ENCODE measurements at places on chromosomes 12 and 14. TPM values are rescaled to one million over a fixed set of nuclear protein-coding genes. Genes with fewer than 3 reads are reported as not detected.

GRCh38 chr12:117933545-117933944 lies 35.2 kb downstream of the KSR2 start:
- DNase-seq, result no peak

DNA sequence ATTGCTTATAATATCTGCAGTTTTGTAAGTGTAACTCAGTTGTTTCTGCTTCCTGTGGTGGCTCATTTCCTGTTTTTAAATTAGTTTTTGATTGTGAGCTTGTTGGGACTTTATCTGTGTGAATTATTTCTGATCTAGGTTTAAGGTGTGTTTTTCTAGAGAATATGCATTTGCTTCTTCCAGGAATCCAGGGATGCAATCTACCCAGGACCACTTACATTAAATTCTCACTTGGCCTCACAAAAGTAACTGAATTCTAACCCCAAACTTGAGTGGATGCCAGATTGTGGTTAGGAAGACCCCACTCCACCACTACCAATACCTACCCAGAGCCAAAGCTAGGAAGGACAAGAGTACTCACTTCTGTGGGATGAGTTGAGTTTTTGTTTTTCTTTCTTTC lies 11.9 kb downstream of the STYX start:
- DNase-seq, result no peak

Gene SOAT2
- 0.18 TPM for total RNA-seq

Gene EIF4B
- 474 TPM for total RNA-seq

DNA sequence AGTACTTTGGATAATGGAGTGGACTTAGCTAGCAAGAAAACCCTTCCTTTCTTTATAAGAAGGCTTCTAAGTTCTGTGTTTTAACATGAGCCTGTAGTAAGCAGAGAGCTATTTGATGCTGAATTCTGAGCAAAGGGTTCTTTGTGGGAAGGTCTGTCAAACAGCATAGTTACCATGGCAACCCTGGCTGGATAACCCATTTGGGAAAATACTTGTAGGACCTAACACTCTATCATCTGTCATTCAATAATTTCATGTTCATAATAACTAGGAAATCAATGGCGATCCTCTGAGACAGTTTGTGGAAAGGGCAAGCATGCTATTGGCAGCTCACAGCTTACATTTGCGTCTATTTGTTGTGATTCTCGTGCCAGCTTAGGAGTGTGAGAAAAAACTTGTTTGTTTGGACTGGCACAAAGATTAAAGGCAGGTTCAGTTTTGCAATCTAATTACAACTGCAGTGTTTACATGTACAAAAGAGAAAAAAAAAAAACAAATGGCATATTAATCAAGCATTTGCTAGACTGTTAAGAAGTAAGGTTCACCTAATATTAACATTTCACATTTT lies 219.2 kb downstream of the PDZRN4 start:
- no peak for DNase-seq

DNA sequence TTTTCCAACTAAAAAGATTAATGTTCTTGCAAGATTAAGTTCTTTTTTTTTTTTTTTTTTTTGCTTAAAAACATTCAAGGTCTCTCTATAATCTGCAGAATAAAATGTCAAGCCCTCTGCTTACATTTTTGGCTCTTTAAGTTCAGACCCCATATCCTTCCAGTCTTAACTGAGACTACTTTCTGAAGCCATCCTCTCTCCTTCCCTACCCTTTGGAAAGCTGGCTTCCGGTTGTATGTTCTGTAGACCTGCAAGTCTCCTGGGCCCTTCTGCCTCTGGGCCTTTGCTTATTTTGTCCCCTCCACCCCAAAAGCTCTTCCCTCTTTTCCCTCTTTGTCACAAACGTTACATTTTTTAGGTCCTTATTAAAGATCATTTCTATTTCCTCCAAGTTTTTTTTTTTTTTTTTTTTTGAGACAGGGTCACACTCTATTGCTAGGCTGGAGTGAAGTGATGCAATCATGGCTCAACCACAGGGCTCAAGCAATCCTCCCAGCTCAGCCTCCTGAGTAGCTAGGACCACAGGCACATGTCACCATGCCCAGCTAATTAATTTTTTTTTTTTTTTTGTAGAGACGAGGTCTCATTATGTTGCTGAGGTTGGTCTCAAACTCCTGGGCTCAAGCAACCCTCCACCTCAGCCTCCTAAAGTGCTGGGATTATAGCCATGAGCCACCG lies 46.5 kb downstream of the PTPRB start:
- no peak for DNase-seq

Gene FIGNL2
- 0.91 TPM for total RNA-seq

- no peak for DNase-seq
Measured at GRCh38 chr14:28308734-28309133, 457.9 kb upstream of the FOXG1 start.

DNA sequence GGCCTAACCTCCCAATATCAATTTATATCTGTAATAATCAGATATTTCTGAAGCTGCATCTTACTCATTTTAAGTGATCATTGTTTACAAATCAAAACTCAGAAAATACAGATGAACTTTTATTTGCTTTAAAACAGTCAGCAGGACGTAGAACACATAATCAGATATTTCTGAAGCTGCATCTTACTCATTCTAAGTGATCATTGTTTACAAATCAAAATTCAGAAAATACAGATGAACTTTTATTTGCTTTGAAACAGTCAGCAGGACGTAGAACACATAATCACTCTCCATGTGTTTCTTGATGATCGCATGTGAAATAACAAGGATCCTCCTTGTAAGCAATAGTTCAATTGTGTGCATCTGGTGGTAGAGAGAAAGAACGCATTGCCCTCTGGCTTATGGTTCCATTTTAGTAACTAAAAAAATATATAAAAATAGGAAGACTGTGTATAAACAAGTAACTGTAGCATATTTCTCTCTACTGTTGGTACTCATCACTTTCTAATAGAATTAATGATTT lies 15.0 kb upstream of the TMTC2 start:
- DNase-seq, result no peak

DNA sequence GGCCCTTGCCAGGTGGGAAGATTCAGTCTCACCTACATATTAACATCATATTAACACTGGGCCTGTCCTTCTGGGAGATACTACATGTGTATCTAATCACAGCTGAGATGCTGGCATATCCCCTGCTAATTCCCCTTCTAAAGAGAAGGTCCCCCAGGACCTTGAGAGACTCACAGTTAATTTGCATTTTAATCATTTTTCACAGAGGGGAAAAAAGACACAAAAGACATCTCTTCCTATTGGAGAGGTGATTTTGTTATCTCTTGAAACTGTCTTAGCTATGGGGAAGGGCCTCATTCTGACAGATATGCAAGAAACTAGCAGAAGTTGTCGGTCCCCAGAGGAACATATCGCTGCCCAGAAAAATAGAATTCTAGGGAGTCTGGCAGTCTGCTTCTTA lies 7.5 kb downstream of the C14orf132 start:
- DNase-seq, result no peak

Gene FGF23
- not detected for total RNA-seq

- DNase-seq, result no peak
Measured at GRCh38 chr14:99690636-99691035, 6.5 kb downstream of the CYP46A1 start.

Gene PTHLH
- 0.86 TPM for total RNA-seq

Gene C12orf42
- not detected for total RNA-seq

DNA sequence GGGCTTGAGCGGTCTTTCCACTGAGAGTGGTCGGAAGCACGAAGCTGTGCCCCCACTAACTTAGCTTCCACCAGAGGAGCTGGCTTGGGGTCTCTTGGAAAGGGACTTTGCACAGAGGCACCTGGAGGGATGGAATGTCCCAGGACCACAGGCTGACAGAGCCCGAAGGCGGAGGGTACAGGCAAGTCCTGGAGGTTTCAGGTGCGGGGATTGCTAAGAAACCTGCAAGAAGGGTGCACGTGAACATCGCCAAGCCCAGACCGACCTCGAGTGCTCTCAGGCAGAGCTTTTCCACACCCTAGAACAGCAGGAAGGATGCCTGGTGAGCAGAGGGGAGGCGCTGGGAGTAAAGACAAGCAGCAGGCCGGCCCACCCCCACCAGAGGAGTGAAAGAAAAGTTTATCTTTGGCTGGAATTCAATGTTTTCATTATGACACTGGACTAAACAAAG lies 61.6 kb downstream of the SERPINA3 start:
- no peak for DNase-seq

Gene DTX3
- 40.0 TPM for total RNA-seq

Gene ARHGDIB
- total RNA-seq, result 264 TPM

Gene CCDC38
- total RNA-seq, result not detected

Gene ARF3
- 164 TPM for total RNA-seq

Gene SART3
- total RNA-seq, result 64.9 TPM

DNA sequence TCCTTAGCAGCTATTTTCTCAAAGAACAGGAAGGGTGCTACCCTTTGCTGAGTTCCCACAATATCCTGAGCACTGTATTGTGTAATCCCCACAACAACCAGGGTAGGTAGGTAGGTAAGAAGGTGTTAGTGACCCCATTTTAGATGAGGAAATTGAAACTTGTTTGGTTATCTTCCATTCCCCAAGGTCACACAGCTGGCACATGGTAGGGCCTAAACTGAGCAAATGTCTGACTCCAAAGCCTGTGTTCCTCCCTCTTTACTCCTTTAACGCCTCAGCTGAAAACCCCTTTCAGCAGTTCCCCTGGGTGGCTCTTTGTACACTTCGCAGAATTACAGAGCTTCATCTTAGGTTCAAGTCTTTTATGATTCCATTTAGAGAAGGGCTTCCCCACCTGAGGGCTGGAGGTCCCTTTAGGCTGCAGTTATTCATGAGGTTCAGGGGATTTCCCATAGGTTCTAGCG lies 26.5 kb upstream of the RIC8B start:
- no peak for DNase-seq

DNA sequence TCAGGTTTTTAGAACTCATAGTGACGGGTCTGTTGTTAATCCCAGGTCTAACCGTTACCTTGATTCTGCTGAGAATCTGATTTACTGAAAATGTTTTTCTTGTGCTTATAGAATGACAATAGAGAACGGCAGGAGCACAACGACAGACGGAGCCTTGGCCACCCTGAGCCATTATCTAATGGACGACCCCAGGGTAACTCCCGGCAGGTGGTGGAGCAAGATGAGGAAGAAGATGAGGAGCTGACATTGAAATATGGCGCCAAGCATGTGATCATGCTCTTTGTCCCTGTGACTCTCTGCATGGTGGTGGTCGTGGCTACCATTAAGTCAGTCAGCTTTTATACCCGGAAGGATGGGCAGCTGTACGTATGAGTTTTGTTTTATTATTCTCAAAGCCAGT lies 34.4 kb downstream of the PSEN1 start:
- DNase-seq, result no peak

Gene GOLT1B
- 33.7 TPM for total RNA-seq

GRCh38 chr12:80201908-80202307 lies 102.6 kb downstream of the OTOGL start:
- DNase-seq, result no peak

GRCh38 chr14:100028990-100029677 lies 36.1 kb upstream of the EVL start:
- DNase-seq, result no peak

- no peak for DNase-seq
Measured at GRCh38 chr14:28756269-28756883, 10.2 kb upstream of the FOXG1 start.
